ENCODE measurements at places on chromosomes 1 and 21.
A peak's percentile ranks its signal among the peaks of the same experiment; 100 is the strongest.

GRCh38 chr21:33254766-33255165, 11.4 kb upstream of the IL10RB start:
- DNase-seq, result no peak

- DNase-seq, result no peak
These were observed 1406.0 kb downstream of the KCNT2 start for GRCh38 chr1:195202241-195202640.

- no peak for DNase-seq
These were observed 22.7 kb downstream of the CRYAA start for GRCh38 chr21:43191521-43191920.

- DNase-seq, result no peak
These were observed 65.2 kb downstream of the PUM1 start for GRCh38 chr1:31000301-31000700.

DNA sequence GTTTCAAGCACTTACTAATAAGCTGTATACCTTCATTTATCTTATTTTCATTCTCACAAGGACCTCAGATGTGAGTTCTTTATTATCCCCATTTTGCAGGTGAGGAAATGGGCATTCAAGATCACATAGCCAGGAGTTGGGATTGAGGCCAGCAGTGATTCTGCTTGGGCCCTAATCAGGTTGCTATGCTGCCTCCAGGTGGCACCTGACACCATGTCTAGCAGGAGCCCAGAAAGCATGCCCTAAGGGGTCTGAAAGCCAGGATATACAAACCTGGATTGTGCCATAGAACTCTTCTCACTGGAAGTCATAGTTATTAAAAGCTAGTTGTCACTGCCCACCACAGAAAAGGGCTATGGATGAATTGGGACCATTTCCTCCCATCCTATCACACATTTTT, 61.1 kb downstream of the FYB2 start:
- no peak for DNase-seq

DNA sequence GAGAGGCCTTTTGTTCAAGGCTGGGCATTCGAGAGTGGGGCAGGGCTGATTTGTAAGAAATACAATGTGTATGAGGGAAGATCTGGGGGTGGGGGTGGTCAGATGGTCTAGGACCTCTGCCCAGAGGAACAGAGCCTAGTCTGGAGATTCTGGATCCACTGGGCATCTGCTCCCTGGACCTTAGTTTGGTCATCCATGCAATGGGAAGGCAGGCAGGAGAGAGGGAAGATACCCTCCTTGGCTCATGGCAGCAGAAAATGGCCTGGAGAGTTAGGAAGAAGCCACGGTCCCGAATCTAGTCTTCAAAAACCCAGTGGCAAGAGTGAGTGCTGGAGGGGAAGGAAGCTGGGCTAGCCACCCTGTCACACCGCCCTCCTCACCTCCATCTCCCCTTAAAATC, 38.8 kb downstream of the CITED4 start:
- DNase-seq, result no peak

DNA sequence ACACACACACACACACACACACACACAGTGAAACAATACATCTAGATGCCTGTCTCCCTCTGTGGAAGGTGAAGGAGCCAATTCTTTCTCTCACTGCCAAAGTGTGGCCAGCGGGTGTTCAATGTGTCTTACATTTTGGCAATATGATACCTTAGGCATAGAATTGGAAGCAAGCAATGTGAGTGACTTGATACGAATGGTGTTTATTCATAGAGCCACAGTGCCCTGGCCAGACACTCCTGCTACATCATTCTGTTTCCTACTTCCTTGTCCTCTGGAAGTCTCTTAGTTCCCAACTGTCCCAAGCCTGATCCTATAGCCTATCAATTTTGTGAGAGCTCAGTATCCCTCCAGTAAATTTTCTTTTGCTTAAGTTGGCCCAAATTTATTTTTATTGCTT, 170.0 kb upstream of the L1TD1 start:
- no peak for DNase-seq

DNA sequence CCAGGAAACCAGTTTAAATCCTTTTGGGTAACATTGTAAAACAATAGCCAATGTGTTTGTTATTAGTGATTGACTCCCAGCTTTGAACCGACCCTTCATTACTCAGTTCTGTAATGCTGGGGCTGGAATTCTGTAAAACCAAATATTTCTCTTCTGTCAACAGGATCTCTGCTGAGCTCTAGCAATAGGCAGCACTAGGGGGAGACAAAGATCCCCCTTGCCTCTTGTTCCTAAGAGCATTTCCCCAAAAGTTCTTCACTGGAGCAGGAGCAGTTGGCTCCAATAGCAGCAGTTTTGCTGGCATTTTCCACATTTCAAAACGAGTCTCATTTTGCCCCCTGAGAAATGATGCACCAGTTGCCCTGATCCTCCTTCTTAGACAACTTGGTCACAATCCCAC, 1671.1 kb downstream of the MRPL39 start:
- DNase-seq, result no peak

GRCh38 chr1:154186852-154187501, 4.9 kb downstream of the TPM3 start:
- DNase-seq, result no peak

GRCh38 chr1:75338616-75339483, 204.7 kb downstream of the LHX8 start:
- DNase-seq, result peak; percentile 54

DNA sequence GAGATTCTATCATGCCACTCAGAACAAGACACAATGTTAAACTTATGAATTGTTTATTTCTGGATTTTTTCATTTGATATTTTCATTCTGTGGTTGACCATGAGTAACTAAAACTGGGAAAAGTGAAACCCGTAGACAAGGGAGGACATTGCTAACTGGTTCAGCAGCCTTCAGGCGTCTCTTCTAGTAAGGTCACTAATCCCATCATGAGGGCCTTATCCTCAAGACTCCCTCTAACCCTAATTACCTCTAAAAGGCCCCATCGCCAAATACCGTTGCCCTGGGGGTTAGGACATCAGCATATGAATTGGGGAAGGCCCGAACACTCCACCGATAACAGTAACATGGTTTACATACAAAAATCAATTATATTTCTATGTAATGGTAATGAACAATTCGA, 247.6 kb downstream of the TM2D1 start:
- DNase-seq, result no peak

- DNase-seq, result no peak
These were observed 1.2 kb downstream of the NHLH2 start for GRCh38 chr1:115839679-115840237.

GRCh38 chr1:104136621-104137020, 386.9 kb downstream of the AMY1C start:
- DNase-seq, result no peak

DNA sequence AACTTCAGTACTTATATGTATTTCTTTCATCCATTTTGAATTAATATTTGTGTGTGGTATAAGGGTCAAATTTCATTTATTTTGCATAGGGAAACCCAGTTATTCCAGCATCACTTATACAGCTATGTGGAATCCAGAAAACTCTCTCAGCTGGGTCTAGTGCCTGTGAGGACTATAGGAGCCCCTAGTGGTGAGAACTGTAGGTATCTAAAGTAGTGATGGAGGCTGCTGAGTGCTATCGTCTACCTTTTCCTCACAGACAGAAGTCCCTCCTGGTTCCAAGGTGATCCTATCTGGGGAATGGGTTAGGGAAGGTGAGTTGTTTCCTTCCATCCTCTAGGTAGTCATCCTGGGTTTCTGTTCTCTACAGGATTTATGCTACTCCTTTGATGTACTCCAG, 352.0 kb upstream of the C1orf87 start:
- no peak for DNase-seq

DNA sequence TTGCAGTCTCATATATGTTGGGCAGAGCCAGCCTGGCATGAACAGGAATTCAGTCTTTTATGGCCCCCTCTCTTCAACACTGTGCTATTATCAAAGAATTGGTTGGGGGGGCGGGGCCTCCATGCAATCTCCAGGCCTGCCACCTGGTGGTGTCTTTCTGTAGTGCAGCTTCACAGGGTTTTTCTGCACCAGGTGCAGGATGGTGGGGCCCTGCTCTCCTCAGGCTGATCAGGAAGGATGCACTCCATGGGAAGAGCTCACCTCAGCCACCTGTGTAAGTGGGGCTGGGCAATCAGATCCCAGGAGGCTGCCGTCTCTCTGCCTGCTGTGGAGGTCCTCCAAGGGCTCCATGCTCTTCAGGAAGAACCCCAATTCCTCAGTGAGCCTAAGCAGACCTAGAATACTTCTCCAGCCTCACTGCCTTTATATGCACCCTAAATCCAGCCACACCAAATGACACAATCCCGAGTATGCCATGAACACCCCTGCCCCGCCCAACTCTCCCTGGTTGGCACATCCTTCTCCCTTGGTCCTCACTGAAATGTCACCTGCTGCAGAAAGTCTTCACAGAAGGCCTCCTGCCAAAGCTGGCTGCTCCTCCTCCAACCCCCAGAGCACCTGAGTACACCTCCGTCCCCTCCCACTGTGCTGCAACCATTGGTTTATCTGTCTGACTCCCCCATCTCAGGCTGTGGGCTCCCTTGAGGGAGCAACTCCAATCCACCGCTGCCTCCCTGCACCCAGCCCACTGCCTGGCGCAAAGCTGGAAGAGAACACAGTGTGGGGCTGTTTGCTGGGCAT, 16.5 kb downstream of the STK40 start:
- peak; percentile 42 for DNase-seq

- no peak for DNase-seq
These were observed 70.8 kb downstream of the PRDM2 start for GRCh38 chr1:13770743-13771142.

DNA sequence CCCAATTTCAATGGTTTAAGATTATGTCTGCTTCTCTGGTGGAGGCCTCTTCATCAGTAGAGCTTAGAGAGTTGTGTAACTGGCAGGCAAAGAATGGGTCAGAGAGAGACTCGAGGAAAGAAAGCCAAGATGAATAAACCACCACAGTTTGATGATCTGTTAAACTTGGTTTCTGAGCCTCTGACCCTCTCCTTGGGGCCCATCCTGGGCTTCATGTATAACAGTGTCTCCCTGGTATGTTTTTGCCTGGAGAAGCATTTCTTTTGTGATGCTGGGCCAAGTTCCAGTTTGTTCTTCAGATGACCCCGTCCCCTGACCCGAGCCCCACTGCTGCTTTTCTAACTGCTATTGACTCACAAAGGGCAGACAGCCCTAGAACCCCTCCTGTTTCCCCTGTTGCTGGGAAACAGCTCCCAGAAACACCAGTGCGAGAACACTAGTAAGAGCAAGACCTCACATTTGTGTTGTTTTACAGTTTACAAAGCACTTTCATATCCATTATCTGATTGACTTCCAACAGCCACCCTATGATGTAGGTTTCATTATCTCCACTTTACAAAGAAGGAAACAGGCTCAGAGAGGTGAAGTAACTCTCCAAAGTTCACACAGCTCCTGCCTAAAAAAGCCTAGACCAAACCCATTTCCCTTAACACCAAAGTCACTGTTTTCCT, 9.0 kb downstream of the CD2 start:
- DNase-seq, result no peak

Data from NCI-H2081 treated with DMSO at 0.1 percent for 48 hours (cell line).